SK-MEL-5 (cell line): ENCODE measurements at places on chromosomes 16 and 17. TPM values are rescaled to one million over a fixed set of nuclear protein-coding genes. Genes with fewer than 3 reads are reported as not detected.

Gene DPEP3
- not detected in 2 replicates for total RNA-seq

Gene TMEM238L
- not detected in 2 replicates for total RNA-seq

Gene CHST5
- total RNA-seq = 0.08 TPM in 1 of 2 replicates, not detected in the other

Gene HBM
- total RNA-seq = not detected in 2 replicates

Gene ZG16
- not detected in 2 replicates for total RNA-seq

Gene BCL6B
- not detected in 2 replicates for total RNA-seq

Gene KRT24
- not detected in 2 replicates for total RNA-seq

Gene MC1R
- total RNA-seq = 14.3 and 17.2 TPM in 2 replicates

Gene COG1
- 39.3 and 45.1 TPM in 2 replicates for total RNA-seq

Gene HOXB6
- 2.8 and 5.2 TPM in 2 replicates for total RNA-seq

Gene KCNJ2
- total RNA-seq = 1.0 and 1.2 TPM in 2 replicates

Gene TPSG1
- total RNA-seq = not detected in 2 replicates

Gene GDPD3
- 0.34 TPM in 1 of 2 replicates, not detected in the other for total RNA-seq

Gene ARHGDIG
- total RNA-seq = 3.5 and 4.1 TPM in 2 replicates

Gene FBXO39
- not detected in 2 replicates for total RNA-seq

Gene EDC4
- total RNA-seq = 22.8 and 26.3 TPM in 2 replicates

Gene GPT2
- 10.1 and 10.8 TPM in 2 replicates for total RNA-seq

Gene CA4
- not detected in 2 replicates for total RNA-seq

Gene KRTAP4-4
- not detected in 2 replicates for total RNA-seq

Gene ENPP7
- not detected in 2 replicates for total RNA-seq

Gene NUDT16L1
- total RNA-seq = 27.6 and 28.8 TPM in 2 replicates

Gene CFAP97D1
- total RNA-seq = 0.05 and 0.19 TPM in 2 replicates

Gene C17orf113
- total RNA-seq = 0.40 and 0.85 TPM in 2 replicates

Gene B3GNT9
- 0.92 and 2.0 TPM in 2 replicates for total RNA-seq

Gene CCL14
- total RNA-seq = not detected in 2 replicates

Gene ATP5PD
- 557 and 623 TPM in 2 replicates for total RNA-seq

Gene PLCD3
- total RNA-seq = 4.0 and 9.8 TPM in 2 replicates

Gene LGALS9B
- not detected in 2 replicates for total RNA-seq

Gene PITPNM3
- 0.05 and 0.11 TPM in 2 replicates for total RNA-seq

Gene SLC16A6
- total RNA-seq = 707 and 748 TPM in 2 replicates

Gene HOXB13
- 3.7 and 4.8 TPM in 2 replicates for total RNA-seq

Gene SPAG5
- total RNA-seq = 33.5 and 44.0 TPM in 2 replicates

Gene ABCC3
- total RNA-seq = not detected in 2 replicates

Gene FZD2
- total RNA-seq = 0.55 TPM in 1 of 2 replicates, not detected in the other
